ENCODE measurements at places on chromosomes 7 and 10.

DNA sequence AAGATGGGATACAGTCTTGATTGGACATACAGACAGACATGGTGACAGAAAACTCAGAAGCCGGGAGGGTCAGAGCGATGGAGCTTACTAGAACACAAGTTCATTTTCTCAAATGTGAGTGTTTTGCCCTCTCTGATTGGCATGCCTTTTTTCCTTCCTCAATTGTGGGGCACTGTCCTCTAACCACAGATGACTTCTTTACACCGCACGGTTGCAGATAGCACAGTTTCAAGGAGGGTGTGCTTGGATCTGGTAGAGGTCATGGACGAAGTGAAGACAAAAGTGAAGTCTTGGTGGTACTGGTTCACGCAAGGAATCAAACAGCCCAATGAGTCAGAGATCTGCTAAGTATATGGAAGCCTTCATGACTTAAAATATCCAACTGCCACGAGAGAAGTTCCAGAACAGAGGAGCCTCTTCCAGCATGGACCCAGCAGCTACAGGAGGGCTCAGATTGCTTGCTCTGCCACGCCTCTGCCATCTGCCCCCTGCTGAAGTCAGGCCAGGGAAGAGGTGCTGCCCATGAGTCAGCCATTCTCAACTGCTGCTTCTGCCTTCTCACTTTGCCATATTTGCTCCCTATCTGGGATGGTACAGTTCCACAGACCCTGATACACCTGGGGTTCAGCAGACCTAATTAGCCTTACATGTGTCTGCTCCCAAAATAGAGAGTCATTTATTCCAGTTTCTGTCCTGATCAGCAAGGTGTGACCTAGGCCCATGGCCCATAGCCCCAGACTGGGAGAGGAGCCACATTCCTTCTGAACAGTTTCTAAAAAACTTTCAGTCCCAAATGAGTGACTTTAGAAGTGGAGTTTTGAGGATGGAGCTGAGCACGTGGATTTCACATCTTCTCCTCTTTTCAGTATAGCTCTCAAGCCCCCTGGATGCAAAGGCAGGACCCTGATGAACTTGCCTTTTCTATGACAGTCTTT is 413.8 kb downstream of the KCNMA1 start:
- DNase-seq, result no peak

GRCh38 chr10:15106352-15107013 is 9.3 kb downstream of the RPP38 start:
- DNase-seq, result peak; percentile 61

- DNase-seq, result no peak
Measured at GRCh38 chr7:67754651-67755050, 758.0 kb downstream of the TYW1 start.

DNA sequence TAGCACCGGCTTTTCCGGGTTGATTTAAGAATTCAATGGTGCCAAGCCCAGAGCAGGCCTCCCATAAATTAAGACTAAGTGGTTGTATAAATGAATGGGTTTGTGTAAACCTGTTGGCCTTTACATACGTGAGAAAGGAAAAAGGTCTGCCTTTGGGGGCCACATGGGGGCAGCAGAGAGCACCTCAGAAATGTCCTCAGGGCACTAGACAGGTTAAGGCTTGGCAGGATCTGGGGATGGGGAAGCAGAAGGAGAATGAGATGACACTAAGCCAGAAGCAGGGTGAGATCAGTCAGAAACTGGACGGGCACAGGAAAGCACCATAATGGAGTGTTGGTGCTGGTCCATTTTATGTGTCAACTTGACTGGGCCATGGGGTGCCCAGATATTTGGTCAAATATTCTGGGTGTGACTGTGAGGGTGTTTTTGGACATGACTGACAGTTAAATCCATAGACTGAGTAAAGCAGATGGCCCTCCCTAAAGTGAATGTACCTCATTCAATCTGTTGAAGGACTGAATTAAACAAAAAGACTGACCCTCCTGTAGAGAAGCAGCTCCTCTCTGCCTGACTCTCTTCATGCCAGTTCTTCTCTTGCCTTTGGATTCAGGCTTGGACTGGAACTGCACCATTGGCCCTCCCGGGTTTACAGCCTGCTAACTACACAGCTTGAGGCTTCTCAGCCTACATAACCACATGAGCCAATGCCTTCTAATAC is 58.9 kb downstream of the FRMPD2 start:
- DNase-seq, result peak; percentile 24

- DNase-seq, result no peak
Measured at GRCh38 chr7:82275342-82275741, 168.2 kb downstream of the CACNA2D1 start.

All from SW480 (cell line).